NCI-H2171 (cell line): ENCODE measurements at places on chromosomes 3 and 15.

DNA sequence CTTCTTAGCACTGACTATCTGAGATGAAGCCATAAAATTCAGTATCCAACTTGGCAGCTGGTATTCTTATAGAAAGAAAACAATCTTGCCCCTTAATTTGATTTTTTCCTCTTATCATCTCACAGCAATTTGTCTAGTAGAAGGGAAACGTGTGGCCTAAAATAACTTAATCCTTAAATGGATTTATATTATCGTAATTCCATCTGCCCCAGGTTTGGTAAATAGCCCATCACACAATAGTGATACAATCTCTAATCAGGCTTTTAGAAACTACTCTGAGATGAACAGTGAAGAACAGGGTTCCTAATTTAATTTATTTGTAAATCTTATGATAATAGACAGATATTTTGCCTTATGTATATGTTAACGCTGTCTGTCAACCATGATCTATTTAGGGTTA is 24.8 kb downstream of the PEX5L start:
- DNase-seq = no peak

- no peak for DNase-seq
Measured at GRCh38 chr3:171306631-171307030, 153.6 kb downstream of the TNIK start.

- DNase-seq = no peak
Measured at GRCh38 chr3:131540821-131541220, 38.0 kb upstream of the MRPL3 start.

DNA sequence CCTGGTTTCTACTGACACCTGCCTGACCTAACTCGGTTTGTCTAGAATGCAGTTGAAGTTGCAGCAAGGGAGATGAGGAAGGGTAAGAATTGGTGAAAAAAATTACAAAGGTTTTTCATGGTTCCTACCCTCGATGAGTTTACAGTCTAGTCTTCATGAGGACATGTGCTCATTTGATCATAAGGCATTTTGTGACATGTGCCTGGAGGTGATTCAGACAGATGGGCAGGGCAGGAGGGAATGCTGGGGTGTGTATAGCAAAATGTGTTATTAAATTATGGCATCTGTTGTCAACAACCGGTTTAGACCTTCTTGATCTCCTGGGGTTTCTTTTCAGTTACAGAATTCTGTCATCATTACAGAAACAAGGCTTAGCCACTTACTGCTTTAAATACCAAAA is 101.2 kb downstream of the CACNA1D start:
- no peak for DNase-seq

- no peak for DNase-seq
Measured at GRCh38 chr3:149765762-149766334, 13.6 kb upstream of the COMMD2 start.

GRCh38 chr3:7710284-7710683 is 791.3 kb upstream of the LMCD1 start:
- DNase-seq = no peak

DNA sequence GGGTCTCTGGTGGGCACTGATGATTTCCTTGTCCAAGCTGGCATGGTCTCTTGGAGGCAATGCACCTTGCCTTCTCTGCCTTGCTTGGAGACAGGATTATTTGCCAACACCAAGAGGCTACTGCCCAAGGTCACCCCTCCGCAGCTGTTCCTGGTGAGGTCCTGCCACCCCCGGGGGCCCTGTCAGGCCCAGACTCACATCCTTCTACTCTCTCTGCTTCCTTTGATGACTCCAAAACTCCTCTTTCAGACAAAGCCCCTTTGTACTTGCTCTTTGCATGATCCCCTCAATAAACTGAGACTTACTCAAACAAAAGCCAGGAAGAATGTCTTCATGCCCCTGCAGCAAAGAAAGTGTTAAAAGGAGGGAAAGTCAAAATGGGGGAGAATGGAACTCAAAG is 137.7 kb downstream of the MEX3B start:
- no peak for DNase-seq

- no peak for DNase-seq
Measured at GRCh38 chr3:141795276-141795675, 32.1 kb downstream of the GRK7 start.

GRCh38 chr3:191919491-191920026 is 458.6 kb downstream of the PYDC2 start:
- DNase-seq = no peak

DNA sequence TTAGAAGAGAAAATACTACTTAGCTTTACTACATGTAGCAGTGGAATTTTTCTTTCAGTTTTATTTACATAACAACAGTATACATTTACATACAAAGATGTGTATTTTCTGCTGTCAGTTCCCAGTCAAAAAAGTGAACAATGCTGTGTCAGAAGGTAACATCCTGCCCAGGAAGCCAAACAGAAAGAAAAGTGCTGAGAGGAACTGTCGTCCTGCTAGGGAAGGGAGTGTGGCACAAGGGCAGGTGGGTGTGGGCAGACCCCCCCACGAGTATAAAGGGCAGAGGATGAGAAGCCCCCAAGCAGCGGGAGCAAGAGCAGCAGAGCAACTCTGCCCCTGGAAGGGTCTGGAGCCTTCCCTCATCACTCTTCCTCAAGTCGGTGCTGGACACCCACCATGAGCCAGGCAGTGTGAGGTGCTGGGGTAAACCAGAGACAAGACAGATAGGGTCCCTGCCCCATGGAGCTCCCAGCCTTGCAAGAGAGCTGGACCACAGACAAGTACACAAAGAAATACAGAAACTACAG is 39.7 kb downstream of the TBC1D2B start:
- DNase-seq = no peak

GRCh38 chr3:1910322-1910721 is 188.3 kb upstream of the CNTN4 start:
- DNase-seq = no peak

- no peak for DNase-seq
Measured at GRCh38 chr3:66138336-66139313, 82.2 kb upstream of the SLC25A26 start.

- no peak for DNase-seq
Measured at GRCh38 chr3:36864180-36865053, 80.4 kb downstream of the TRANK1 start.

DNA sequence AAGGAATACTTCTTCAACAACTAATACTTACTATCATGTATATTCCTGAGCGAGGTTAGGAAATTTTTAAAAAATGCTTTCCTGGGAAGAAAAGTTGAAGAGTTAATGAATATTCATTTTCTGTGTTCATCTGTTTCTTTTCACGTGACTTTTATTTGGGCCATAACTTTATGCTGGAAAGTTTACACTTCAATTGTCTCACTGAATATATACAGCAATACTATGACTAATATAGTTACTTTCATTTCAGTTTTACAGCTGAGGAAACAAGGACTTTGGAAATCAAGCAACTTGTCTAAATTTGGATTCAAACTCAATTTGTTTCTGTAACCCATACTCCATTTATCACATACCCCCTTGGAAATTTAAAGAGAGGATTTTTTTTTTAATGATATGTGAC is 894.2 kb downstream of the ROBO1 start:
- no peak for DNase-seq

- DNase-seq = no peak
Measured at GRCh38 chr3:134052370-134052769, 22.6 kb upstream of the SLCO2A1 start.

DNA sequence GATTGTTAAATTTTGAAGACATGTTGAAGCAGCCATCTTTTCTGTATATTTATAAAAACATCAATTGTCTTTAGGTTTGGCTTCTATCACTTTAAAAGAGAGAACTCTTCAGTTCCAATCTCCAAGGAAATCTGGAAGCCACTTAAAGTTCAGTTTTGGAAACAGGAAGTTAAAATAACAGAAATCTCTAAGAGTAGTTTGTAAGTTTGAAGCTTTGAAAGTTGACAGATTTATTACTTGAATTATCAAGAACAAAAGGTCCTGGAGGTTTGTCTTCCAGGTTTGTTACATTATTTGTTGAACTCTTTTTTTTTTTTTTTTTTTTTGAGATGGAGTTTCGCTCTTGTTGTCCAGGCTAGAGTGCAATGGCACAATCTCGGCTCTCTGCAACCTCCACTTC is 30.0 kb downstream of the RNF111 start:
- no peak for DNase-seq

DNA sequence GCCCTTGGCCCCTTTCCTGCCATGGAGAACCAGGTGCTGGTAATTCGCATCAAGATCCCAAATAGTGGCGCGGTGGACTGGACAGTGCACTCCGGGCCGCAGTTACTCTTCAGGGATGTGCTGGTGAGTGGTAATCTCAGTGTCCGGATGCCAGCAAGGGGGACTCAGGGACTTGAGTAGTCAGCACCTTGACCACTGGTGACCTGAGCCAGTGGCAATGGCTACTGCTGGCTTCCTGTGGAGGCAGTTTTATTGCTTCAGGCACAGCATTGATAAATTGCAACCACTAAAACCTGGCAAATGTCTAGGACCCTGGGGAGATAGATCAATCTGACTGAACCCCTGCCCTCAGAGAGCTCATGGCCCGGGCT is 830 bp downstream of the MAP2K5 start:
- DNase-seq = no peak

DNA sequence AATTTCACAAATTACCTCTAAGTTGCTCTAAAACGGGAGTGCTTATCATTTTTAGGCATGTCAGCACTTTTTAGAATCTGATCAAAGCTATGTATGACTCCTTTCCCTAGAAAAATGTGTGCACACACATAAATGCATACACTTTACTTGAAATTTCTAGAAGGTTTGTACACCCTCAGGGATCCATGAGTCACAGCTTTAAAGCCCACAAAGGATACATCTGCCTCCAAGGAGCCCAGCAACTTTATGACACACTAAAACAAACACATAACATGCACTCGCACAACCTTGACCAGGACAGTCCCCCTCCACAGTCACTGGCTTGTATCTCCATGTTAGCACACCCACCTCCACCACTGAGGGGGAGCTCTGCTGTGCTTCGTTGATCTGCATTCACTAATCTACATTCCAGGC is 722.0 kb upstream of the CFAP20DC start:
- DNase-seq = no peak

DNA sequence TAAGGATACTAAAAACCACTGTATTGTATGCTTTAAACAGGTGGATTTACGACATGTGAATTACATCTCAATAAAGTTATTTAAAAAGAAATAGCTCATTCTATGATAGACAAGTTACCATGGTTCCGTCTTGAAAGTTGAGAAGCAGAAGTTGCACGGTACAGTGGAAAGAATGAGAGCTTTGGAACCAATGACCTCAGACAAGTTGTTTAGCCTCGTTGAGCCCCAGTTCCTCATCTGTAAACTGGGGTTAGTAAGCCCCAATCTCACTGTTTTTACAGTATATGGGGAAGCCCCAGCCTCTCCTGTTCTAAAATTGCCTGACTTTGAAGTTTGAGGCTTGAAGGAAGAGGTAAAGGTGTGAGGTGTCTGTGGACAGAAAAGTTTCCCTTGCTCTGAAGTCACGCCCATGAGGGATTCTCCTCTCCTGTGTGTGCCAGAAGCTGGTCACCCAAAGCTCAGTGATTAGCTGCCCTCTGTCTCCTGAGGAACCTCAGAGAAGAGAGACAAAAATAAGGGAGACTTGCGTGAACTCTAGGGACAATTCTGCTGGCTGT is 10.0 kb downstream of the CRYGS start:
- DNase-seq = no peak

DNA sequence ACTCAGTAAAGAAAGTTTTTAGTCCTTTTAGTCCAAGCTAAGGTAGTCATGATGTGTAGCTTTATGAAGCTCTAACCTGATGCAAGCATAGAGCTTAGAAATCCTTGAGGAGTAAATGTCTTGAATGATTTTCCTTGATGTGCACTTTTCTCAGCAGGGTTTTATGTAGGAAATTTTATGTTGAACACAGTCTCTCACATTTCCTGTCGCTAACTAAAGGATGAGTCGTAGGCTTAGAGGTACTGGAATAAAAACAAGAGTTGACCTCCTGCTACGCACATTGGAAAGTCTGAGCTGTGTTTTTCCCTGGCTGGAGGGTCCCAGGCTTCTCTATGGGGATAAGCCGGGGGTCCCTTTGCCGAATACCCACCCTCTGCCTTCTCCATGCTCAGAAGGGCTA is 34.7 kb upstream of the ZPLD1 start:
- no peak for DNase-seq

GRCh38 chr15:88894348-88894818 is 961 bp downstream of the HAPLN3 start:
- DNase-seq = peak; percentile 10

- DNase-seq = no peak
Measured at GRCh38 chr3:127016043-127016343, 33.1 kb downstream of the PLXNA1 start.

DNA sequence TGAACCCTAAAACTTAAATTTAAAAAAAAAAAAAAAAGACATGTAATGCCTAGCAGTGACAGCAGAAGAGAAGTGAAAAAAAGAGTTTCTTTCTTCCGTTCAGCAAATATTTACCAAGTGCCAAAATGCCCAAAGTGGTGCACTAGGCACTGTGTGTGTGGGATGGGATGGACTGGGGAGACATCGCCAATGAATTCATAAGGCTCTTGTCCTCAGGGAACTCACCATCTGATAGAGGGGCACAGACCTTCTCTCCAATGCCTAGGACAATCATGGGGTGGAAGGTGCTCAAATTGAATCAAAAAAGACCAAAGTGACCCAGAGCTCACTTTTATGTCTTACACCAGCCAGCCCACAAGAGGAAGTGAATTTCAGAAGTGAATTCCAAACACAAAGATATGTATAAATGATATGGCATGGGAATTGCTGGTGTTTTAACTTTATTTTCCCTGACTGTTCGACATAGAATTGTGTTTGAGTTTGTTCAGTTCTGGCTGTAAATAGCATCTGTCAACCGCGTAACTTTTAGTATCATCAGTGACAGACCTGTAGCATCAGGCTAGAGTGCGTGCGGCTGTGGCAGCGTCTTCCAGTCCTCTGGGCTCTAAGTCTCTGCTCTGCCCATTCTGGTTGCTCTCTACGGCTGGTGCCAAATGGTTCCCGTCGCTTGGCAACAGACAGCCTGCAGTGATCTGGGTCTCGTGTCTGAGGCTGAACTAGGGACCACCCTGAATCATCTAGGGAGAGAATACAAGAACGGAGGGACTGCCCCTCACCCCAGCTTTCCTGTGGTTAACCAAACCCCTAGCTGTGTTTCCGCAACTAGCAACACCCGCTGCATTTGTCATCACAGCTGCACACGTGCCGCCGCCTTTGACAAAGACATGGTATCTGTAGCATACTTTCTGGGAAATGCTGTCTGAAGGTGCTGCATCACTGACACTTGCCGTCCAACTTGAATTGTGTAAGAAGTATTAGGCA is 154.0 kb upstream of the THBS1 start:
- DNase-seq = no peak

- DNase-seq = no peak
Measured at GRCh38 chr3:43857361-43858293, 166.9 kb downstream of the ABHD5 start.

GRCh38 chr3:161388855-161389254 is 17.5 kb upstream of the SPTSSB start:
- no peak for DNase-seq

GRCh38 chr3:38551026-38551832 is 55.1 kb downstream of the EXOG start:
- DNase-seq = no peak

- no peak for DNase-seq
Measured at GRCh38 chr3:117666325-117666724, 956.7 kb downstream of the TUSC7 start.

GRCh38 chr15:42846647-42847046 is 73.9 kb downstream of the TTBK2 start:
- DNase-seq = no peak
